ENCODE measurements at places on chromosomes 5 and 9.

DNA sequence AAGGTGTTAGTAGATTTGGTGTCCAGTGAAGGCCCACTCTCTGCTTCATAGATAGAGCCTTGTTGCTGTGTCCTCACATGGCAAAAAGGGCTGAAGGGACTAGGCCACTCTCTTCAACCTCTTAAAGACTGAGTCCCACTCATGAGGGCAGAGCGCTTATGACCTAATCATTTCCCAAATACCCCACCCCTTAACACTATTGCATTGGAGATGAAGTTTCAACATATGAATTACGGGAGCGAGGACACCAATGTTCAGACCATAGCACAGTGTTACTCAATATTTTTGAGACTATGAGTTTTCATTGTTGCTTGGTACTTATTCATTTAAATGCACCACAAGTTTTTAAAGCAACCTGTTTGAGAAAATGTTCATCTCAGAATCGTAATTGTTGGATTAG lies 8.8 kb upstream of the OTULINL start:
- DNase-seq, result no peak

DNA sequence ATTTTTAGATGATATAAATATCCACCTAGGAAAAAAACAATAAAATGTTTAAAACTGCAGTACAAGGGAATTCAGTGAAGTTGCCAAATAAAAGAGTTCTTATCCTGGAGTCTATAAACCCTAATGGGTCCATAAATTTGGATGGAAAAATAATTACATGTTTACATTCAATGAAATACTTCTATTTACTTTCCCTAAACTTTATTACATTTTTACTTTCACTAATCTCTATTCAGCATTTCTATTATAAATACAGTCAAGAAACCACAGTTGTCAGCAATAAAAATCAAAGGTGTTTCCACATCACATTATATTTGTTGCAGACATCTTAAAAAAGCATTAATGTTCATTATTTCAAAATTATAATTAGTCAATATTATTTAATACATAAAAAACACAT lies 118.6 kb downstream of the FBXL17 start:
- no peak for DNase-seq

DNA sequence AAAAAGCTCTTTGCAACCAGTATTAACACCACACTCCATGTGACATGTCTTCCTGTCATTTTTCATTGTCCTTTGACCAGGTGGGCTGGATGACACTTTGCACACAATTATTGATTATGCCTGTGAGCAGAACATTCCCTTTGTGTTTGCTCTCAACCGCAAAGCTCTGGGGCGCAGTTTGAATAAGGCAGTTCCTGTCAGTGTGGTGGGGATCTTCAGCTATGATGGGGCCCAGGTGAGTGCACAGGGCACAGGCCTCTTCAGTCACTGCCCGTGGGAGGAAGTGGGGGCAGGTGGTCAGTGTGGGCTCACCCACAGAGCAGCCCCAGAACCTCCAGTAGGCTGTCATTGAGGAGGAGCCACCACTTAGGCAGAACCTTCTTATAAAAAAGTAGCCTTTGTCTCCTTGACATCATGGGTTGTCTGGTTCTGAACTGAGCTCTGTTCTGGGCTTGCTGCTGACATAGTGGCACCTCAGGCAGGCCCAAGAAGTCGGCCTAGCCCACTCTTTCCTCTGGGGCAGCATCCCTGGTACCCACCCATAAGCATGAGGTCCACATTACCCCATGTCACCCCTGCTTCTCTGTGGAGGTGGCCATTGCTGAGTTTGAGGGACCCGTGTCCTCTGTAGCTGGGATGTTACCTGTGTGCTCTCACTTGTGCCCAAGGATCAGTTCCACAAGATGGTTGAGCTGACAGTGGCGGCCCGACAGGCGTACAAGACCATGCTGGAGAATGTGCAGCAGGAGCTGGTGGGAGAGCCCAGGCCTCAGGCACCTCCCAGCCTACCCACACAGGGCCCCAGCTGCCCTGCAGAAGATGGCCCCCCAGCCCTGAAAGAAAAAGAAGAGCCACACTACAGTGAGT lies 39.3 kb downstream of the SECISBP2 start:
- no peak for DNase-seq

- DNase-seq, result no peak
Observed at GRCh38 chr5:10320793-10321192, 13.1 kb upstream of the CMBL start.

DNA sequence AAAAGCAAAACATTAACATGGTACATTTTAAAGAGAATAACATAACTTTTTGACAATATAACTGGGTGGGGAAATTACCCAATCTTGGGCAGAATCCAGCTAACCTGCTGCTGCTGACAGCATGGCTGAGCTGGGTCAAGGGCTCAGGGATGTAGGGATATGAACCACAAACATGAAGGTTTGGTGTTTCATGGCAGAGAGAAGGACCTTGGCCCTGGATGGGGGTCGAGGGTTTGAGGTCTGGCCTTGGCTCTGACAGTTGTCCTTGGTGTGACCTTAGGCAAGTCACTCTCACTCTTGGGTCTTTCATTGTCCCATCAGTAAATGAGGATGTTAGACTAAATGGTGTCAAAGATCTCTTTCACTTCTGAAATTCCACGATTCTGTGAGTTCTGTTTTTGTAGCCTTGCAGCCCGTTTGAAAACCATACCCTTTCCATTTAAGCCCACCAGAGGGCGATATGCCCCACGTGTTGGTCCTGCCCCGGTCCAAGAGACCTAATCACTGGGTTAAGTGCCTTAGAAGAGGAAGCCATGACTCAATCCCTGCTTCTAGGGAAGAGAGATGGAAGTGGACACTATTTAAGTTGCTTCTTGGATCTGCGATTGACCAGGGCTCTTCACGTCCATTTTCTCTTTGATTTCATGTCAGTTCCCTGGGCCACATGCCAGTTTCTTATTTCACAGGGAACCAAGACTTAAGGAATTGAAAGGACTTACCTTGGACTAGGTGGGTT lies 56.8 kb upstream of the TEX48 start:
- peak; percentile 50 for DNase-seq

DNA sequence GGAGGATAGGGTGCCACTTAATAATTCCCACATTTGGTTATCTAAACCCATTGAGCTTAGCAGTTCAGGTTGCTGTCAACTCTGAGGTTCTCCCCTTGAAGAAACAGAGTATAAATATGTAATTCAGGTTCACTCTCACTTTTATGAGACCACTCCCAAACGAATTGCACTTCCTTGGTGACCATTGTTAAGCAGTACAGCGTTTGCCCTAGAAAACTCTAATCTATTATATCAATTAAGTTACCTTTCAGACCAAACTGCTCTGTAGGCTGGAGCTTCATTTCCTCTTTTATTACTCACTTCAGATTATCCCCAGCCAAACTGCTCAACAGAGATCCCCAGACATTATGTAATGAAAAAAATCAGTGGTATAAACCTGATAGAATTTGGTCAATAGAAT lies 1317.0 kb upstream of the ACO1 start:
- DNase-seq, result no peak

DNA sequence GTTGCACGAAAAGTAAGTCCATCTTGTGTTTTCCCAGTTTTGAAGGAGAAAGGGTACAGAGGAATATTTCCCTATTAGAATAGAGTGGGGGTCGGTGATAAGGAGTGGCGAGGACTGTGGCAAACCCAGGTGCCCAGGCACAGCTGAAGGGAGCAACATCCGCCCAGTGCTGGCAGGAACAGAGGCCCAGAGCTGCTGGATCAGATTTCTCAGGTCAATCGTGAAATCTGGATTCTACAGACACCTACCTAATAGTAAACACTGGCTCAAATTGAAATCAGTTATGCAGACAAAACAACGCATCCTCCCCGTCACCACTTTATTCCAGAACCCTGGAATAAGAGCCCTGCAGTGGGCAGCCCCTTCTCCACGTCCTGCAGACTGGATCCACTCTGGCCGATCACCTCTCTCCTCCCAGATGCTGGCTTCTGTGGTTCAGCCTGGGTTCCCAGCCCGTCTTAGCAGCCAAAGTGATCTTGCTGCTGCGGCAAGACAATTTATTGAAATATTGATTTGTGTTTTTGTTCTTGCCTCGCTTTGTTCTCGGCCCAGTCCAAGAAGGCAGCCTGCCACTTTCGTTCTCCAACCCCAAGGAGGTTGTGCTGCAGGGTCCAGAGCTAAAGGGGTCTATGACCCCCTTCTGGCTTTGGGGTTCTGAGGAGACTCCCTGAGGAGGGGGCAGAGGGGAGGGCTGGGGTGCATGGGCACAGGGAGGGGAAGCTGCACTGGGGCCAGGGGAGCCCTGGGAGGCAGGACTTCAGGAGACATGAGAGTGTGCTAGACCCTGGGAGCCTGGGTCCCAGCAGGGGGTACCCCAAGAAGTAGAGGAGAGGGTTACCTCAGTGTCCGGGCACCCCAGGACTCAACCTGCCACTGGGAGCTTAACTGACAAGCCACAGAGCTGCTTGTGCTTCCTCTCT lies 103.3 kb downstream of the ZNF354C start:
- DNase-seq, result no peak

- DNase-seq, result no peak
Observed at GRCh38 chr9:6944896-6945295, 187.1 kb downstream of the KDM4C start.

GRCh38 chr9:116282597-116282996 lies 129.0 kb downstream of the PAPPA start:
- no peak for DNase-seq

GRCh38 chr9:70830618-70831017 lies 290.8 kb downstream of the TRPM3 start:
- no peak for DNase-seq

GRCh38 chr9:125435776-125436612 lies 174.4 kb downstream of the GAPVD1 start:
- DNase-seq, result no peak

DNA sequence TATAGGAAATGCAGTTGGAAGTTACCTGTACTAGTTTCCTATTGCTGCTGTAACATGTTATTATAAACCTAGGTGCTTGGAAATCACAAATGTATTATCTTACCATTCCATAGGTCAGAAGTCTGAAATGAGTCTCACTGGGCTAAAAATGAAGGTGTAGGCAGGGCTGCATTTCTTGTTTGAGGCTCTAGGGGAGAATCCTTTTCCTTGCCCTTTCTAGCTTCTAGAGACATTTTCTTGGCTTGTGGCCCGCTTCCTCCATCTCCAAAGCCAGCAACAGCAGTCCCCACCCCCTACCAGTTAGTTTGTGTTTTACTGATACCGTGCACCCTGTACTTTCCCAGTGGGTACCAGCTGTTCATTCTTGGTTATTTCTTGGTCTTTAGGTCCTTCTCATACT lies 153.3 kb downstream of the SLF1 start:
- no peak for DNase-seq

- DNase-seq, result no peak
Observed at GRCh38 chr5:172834415-172835289, 601 bp downstream of the ERGIC1 start.

- no peak for DNase-seq
Observed at GRCh38 chr5:31113666-31114350, 79.7 kb upstream of the CDH6 start.

DNA sequence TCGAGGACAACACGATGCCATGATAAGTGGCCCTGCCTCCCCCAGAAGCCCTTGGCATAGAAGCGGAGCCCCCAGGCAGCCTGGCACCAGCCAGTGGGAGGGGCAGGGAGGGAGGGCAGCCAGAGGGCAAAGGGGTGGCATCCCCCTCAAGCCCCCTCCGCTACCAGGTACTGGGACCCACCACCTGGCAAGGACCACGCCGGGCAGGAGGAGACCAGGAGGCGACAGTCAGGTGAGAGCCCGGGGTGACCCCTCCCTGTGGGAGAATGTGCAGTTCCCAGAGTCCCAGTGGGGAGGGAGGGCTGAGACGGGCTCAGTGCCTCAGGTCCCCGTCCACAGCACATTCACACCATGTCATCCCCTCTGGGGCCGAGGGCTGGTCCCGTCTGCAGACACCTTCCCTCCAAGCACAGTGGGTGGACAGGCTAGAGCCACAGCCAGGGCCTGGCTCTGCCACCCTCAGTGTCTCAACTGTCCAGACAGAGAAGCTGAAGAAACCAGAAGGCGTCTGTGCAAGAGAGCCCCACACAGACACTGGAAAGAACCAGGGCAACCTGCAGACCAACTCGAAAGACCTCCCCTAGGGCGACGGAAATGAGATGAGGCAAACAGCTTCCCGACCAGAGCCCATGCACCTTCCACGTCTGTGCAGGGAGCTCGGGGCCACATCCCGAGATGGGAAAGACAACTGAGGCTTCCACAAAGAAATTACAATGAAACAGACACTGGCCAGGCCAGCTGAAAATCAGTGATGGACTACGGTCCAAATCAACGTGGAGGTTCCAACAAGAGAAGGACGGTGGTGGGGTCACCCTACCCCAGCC lies 11.1 kb downstream of the BRD3 start:
- no peak for DNase-seq

DNA sequence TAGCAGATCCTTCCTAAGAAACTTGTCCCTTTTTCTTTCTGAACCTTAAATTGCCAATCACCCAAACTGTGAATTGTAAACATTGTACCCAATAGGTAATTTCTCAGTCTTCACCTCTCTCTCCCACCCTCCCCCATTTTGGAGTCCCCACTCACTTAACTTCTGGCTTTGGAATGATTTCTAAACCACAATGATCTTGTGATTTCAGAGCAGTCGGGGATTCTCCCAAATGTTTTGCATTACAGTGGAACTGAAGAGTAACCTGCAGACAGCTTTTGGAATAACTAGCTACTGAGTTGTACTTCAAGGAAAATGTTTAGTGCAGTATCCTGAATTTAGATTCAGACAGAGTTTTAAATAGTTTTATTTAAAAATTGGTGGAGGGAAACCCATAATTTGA lies 19.2 kb downstream of the SLC27A6 start:
- DNase-seq, result no peak

DNA sequence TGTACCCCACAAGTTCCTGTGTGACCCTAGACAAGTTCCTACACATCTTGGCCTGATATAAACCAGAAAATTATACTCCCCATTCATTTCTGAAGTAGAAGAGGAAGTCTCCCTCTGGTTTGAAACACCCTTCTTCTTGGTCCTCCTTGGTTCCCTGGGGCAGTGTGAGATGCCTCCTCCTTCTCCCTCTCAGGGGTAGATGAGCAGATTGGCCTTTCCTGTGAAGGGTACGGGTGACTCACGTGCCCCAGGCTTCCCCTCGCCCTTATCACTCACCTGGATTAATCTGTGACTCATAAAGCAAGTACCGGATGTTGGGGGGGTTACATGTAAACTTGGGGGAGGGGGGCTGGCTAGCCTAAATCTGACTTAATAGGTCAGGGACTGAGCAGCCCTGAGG lies 11.1 kb upstream of the AQP3 start:
- DNase-seq, result peak; percentile 33

GRCh38 chr9:120366644-120367019 lies 213.3 kb downstream of the CDK5RAP2 start:
- DNase-seq, result no peak
